ENCODE measurements at places on chromosomes 2 and 18.

GRCh38 chr2:161981679-161982250 lies 92.2 kb downstream of the DPP4 start:
- no peak for DNase-seq

DNA sequence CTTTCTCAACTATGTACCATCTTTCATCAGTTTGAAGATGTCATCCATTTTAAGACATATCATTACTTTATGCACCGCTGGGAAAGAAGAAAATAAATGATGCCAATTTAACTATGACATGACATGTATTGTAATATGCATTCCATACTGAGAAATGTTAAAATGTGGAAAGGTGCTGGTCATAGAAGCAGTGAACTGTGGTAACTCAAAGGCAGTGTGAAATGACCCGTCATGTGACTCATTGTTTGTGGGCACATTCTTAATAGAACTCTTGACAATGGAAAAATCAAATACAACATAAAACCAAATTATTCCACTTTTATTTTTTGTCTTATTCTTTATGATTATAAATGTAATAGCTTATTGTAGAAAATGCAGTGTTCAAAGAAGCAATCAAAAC lies 455.0 kb upstream of the ST6GAL2 start:
- DNase-seq = no peak

DNA sequence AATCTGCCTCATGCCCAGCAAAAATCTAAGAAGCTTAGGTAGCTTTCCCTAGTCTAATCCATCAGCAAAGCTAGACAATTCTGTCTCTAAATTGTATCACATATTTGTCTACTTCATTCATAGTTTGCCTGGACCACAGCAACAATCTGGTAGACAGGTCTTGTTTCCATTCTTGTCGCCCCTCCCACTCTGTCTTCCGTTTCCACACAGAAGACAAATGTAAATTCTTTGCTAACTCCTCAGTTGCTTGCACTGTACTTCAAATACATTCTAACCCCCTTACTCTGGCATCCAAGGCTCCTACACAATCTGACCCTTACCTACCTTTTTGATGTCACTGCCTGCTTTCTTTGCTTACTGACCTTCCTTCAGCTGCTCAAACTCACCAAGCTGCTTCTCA lies 40.1 kb downstream of the THUMPD2 start:
- DNase-seq = no peak

DNA sequence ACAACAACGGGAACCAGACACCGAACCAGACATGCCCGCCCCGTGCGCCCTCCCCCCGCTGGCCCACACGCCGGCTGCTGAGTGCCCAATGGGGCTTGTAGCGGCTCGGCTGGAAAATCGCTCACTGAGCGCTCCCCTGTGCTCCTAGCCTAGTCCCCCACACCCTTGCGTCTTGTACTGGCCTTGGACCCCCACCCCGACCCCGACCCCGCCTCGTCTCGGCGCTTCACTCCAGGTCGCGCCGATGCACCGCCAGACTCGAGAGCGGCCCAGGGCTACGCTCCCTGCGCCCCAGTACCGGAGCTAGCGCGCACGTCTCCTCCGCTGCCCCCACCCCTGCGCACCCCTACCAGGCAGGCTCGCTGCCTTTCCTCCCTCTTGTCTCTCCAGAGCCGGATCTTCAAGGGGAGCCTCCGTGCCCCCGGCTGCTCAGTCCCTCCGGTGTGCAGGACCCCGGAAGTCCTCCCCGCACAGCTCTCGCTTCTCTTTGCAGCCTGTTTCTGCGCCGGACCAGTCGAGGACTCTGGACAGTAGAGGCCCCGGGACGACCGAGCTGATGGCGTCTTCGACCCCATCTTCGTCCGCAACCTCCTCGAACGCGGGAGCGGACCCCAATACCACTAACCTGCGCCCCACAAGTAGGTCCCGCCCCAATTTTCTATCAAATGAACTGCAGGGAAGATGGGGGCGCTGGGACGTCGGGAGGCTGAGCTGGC lies 1.5 kb downstream of the GAD1 start:
- DNase-seq = no peak

- peak; percentile 45 for DNase-seq
Measured at GRCh38 chr2:58870704-58871103, 629.6 kb upstream of the FANCL start.

- DNase-seq = no peak
Measured at GRCh38 chr18:71115261-71115660, 826.4 kb downstream of the SOCS6 start.

DNA sequence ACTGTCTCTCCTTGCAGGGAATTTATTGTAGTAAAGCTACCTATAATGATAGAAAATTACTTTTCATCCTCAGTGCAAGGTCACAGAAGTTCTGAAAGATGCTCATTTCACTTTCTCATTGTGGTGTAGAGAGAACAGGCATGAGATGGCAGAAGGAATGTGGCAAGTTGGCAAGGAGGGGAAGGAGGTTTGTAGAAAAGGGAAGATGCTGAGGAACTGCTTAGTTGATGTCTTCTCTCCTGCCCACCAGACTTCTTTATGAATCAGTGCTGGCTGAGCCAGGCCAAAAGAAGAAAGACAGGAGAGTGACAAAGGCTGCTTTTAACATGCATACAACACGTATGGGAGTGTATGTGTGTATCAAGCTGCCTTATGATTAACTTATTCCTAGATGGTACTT lies 164.4 kb downstream of the PRPF40A start:
- no peak for DNase-seq

GRCh38 chr2:212288308-212288707 lies 250.3 kb downstream of the ERBB4 start:
- DNase-seq = no peak

DNA sequence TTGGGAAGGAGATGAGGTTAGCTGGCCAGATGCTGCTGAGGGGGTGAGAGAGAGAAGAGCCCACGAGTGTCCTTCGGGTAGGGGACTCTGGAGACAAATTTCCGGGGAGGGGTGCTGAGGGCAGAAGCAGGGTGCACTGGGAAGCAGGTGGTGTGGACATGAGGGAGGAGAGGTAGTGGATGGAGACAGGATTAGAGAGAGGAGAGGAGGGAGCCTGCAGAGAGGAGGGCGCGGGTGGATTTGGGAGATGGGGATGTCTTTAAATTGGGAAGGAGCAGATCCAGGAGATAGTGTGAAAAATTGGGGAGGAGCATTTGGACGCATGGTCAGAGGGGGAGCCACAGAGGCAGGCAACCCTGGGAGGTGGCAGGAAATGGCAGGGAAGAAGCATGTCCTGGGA lies 154.7 kb downstream of the DYSF start:
- DNase-seq = no peak

GRCh38 chr2:199460846-199461710 lies 3.3 kb upstream of the SATB2 start:
- DNase-seq = no peak

- no peak for DNase-seq
Measured at GRCh38 chr2:206558492-206558891, 83.8 kb upstream of the FAM237A start.

DNA sequence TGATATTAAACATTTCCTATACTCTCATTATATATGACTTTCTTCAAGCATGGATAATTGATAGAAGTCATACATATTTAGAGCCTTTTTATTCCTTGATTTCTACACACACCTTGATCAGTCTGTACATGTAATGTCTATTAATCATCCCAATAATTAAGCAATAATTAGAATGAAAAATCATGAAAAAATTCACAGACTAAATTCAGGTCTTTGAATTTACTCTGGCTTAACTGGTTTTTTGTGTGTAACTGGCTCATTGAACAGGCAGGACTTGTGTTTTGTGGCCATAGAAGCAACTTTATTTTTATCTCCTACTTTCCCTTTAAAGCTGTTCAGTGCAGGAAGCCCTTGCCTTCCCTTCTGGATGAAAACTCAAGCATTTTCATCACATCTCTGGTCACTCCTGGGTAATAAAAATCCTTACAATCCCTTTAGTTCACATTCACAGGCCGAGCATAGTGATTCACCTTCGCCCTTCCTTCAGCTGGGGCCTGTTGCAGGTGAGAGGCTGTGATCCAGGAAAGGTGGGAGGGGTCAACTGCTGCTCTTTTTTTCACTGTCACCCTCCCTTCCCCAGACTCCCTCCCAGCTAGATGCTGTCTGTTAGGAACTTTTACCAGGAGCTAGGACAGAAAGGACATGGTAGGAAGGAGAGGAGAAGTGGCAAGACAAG lies 58.0 kb upstream of the ITSN2 start:
- no peak for DNase-seq

- no peak for DNase-seq
Measured at GRCh38 chr2:105143467-105144151, 97.9 kb upstream of the GPR45 start.

DNA sequence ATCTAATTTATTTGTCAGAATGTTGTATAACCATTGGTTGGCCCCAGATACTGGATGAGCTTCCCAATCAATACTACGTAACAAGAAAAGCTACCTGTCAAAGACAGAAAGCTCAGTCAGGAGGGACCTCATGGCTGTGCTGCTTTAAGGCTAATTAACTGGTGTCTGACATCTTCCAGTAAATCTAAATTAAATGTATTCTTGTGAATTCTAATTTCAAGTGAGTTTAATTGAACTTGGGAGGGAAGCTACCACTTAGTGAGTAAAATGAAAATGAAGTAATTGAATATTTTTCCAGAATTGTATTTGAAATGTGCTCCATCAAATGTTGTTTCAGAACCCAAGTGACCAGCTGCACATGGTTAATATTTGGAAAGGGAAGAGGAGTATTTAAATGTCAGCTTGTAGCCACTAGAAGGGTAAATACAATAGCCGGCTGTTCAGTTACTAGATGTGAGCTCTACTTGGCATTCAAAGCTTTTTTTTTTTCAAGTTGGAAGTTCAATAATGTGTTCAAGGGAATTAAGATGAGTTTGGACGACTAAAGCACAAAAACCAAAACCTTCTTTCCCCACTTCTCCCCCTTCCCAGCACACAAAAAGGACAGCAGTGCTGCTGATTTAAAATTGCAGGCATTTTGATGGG lies 62.0 kb downstream of the GPR39 start:
- DNase-seq = no peak

GRCh38 chr2:20540587-20541293 lies 93.9 kb downstream of the RHOB start:
- no peak for DNase-seq

DNA sequence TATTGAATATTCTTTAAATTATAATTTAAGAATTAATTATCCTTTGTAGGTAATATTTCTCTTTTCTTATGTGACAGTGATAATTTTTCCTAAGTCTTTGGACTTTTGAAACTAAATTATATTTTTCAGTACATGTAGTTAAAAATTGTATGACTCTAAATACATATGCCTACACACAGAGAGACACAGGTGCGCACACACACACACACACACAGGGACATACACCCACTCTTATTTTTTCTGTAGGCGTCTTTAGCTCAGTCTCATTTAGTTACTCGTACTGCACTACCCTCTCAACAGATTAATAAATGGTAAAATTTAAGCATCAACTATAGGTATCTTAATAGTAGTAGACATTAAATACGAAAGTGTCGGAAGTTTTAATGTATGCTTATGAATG lies 56.1 kb downstream of the ZNF236 start:
- DNase-seq = no peak
